ENCODE measurements at places on chromosomes 2 and 18. TPM values are rescaled to one million over a fixed set of nuclear protein-coding genes. Genes with fewer than 3 reads are reported as not detected.

SEMA4C gene
- 17.4 TPM for total RNA-seq

FLACC1 gene
- 0.34 TPM for total RNA-seq

MYO3B gene
- total RNA-seq = 0.34 TPM

COL5A2 gene
- total RNA-seq = 9.6 TPM

CRYGD gene
- total RNA-seq = not detected

AQP4 gene
- 0.14 TPM for total RNA-seq

FKBP7 gene
- total RNA-seq = 0.68 TPM

CD302 gene
- total RNA-seq = under 0.01 TPM

ZEB2 gene
- not detected for total RNA-seq

PPP1CB gene
- 383 TPM for total RNA-seq

RTP5 gene
- not detected for total RNA-seq

PAX8 gene
- 1.1 TPM for total RNA-seq

PLEKHM3 gene
- 14.5 TPM for total RNA-seq

HEATR5B gene
- total RNA-seq = 27.3 TPM

DGKD gene
- total RNA-seq = 13.8 TPM

DPP10 gene
- not detected for total RNA-seq

CCDC150 gene
- total RNA-seq = 1.6 TPM

INHBB gene
- total RNA-seq = 0.34 TPM

FAM110C gene
- total RNA-seq = 16.2 TPM

ADD2 gene
- not detected for total RNA-seq

EVA1A gene
- total RNA-seq = 5.1 TPM

ST8SIA3 gene
- not detected for total RNA-seq

ALKAL2 gene
- total RNA-seq = not detected

AQP12B gene
- total RNA-seq = not detected

MARCO gene
- 0.07 TPM for total RNA-seq

PPP1R1C gene
- total RNA-seq = 0.68 TPM

REG1B gene
- not detected for total RNA-seq

PGAP1 gene
- 17.2 TPM for total RNA-seq

SERPINB13 gene
- total RNA-seq = 16.7 TPM

BAZ2B gene
- total RNA-seq = 60.8 TPM

WNT10A gene
- 7.5 TPM for total RNA-seq

ZNF514 gene
- 10.3 TPM for total RNA-seq

DSEL gene
- 3.5 TPM for total RNA-seq

POMC gene
- total RNA-seq = 0.07 TPM

AQP12A gene
- not detected for total RNA-seq

MALL gene
- total RNA-seq = 38.3 TPM

LYPD1 gene
- 0.14 TPM for total RNA-seq

NAT8 gene
- not detected for total RNA-seq

SULT6B1 gene
- not detected for total RNA-seq

ATIC gene
- total RNA-seq = 80.3 TPM

Data from nasal cavity respiratory epithelium epithelial cell of viscerocranial mucosa (primary cell).